ENCODE measurements at places on chromosomes 11 and 22. TPM values are rescaled to one million over a fixed set of nuclear protein-coding genes. Genes with fewer than 3 reads are reported as not detected.

The P2RY6 gene
- 0.37 TPM for polyA plus RNA-seq

- H3K4me1 ChIP-seq = 0 out of 2 replicates have a peak, but pooled peaks cover 2% of the 10 kb centered on the region
- H3K27me3 ChIP-seq = no peaks in the 10 kb centered on the region
- H3K4me3 ChIP-seq = no peak overlapping the region
- no peak overlapping the region for H3K27ac ChIP-seq
These were observed 20.3 kb downstream of the BMAL1 start for GRCh38 chr11:13297917-13298356.

- H3K4me3 ChIP-seq = no peak overlapping the region
- H3K4me1 ChIP-seq = peaks cover 19% of the 10 kb centered on the region
- H3K27me3 ChIP-seq = no peaks in the 10 kb centered on the region
- DNase-seq = no peak
- no peaks in the 10 kb centered on the region for H3K36me3 ChIP-seq
These were observed 53.3 kb downstream of the FLRT1 start for GRCh38 chr11:64089027-64089360.

The PGR gene
- polyA plus RNA-seq = not detected

Measured in IMR-90 (cell line).